ENCODE measurements at places on chromosomes 16 and 17.

DNA sequence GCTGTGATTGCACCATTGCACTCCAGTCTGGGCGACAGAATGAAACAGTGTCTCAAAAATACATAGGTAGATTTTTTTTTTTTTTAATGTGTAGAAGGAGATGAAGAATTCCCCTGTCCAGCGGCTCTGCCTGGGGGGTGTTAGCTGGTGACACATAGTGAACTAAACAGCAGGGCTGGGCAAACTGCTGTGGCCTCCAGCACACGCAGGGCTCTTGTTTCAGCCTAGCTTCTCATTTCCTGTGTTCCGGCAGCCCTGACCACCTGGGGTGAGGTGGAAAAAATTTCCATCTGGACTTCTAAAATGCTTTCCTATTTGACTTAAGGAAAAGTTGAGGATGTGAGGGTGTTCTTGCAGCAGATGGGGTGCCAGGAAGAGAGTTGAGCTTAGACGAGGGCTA, 33.3 kb upstream of the RGS9 start:
- no peak for DNase-seq

DNA sequence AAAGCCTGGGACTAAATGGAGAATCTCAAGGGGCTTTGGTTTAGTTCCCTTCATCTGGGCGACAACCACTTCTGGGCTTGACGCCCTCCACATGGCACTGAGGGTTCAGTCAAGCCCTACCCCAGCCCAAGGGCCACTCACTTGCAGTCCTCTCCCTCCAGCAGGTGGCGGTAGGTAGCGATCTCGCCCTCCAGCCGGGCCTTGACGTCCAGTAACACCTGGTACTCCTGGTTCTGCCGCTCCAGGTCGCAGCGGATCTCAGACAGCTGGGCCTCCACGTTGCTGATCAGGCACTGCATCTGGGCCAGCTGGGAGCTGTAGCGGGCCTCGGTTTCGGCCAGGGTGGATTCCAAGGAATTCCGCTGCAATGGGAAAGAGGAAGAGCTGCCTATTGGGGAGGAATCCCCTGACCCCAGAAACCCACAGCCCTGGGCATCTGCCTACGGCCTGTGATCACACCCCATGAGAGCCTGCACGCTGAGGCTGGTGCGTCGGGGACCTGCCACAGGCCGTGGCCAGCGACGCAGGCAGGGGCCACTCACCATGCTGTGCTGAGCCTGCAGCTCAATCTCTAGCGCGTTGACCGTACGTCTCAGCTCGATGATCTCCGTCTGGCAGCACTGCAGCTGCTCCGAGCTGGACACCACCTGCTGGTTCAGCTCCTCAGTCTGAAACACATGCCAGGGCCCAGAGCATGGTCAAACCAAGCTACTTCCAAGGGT, 2.7 kb downstream of the KRT36 start:
- DNase-seq = no peak

DNA sequence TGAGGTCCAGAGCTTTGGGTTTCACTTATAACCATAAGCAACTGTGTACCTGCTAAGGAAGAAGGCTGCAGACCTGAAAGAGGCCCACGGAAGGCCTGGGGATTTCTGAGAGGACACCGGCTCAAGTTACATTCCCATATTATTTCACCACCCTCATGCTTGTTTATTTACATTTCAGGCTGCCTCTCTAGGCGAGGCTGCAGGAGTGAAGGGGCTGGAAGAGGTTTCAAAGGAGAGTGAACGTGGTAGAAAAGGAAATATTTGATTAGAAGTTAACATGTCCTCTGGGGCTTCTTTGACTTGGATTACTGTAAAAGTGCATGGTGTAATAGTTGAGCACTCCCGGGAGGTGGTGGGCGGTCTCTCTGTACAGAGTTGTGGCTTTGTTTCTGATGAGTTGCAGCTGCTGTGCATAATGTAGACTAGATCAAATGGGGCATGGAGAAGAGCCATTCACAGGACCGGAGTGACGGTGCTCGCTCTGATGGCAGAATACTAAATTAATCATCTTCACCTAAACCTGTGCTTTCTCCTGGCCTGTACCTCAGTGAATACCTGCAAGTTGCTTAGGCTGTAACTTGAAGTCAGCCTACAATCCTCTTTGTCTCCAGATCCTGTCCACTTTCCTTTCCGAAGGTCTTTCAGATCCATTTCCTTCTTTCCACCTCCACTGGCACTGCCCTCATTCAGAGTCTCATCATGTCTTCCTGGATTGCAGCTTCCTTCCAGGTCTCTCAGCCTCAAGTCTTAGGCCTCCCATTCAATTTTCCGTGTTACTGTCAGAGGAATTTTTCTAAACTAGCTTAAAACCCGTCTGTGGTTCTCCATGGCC, 1.9 kb upstream of the CPD start:
- peak; percentile 92 for DNase-seq

DNA sequence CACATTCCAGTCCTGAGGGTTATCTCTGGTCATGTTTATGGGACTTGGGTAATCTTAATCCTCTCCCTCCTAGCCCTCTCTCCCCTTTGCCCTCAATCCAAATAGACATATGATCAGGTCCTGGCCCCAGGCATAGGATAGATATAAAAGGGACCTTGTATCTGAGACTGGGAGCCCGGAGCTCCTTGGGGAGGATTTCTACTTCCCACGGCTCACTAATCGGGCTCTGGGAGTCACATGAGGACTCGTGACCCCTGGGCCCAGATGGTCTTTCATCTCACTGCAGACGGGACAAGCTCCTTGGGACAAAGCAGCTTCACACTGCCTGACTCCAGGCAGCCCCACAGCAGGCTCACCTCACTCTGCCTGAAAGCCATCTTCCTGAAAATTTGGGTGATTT, 57.8 kb upstream of the LYRM9 start:
- no peak for DNase-seq

DNA sequence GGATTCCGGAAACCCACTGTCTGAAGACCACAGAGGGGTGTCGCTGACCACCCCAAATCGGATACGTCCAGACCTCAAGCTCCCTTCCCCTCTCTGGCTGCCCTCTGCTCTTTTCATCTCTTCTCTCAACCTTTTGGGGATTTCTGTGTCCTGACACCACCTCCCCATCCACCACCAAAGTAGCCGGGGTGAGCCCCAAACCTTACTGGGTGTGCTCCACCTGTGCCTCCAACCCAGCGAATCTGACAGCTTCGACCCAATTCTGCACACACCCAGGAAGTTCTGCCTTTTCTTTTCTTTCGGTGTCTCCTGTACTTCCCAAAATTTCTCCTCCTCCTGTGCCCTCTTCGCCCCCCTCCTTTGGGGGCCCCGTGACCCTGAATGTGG, 534 bp downstream of the KCTD11 start:
- DNase-seq = no peak

GRCh38 chr17:50194140-50194933, 7.1 kb downstream of the COL1A1 start:
- DNase-seq = no peak

- DNase-seq = no peak
Measured at GRCh38 chr16:86129541-86129940, 230.6 kb downstream of the IRF8 start.

DNA sequence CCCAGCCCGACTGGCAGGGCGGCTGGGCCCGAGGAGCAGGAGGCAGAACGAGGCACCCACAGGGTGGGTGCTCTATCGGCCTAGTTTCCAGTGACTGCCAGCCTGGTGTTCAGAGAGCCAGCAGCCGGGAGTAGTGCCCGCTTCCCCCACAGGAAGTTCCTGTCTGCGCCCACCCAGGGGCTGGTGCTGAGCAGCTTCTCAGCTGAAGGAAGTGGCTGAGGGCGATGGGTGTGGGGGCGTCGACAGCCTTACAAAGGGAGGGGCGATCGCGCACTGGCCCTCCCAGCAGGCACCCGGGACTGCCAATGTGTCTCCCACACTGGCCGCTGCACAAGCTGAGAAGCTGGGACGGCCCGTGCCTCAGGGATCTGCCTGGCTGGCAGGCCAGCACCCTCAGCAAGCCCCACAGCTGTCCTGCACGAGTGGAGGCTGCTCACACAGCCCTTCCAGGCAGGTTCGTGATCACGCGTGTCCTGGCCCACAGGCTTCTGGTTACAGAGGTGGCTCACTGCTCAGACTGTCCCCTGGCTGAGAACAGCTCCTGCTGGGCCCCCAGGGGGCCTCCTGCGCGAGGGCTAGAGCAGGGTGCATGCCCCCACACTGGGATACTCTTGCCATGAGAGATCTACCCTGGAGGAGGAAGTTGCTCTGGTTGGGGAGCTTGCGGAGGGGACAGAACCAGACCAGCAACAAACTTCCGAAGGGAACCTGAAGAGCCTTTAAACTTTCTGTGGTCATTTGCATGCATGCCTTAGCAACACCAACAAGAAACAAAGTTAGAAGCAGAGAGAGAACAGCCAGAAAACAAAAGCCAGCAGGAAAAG, 2.5 kb downstream of the RNF166 start:
- DNase-seq = no peak

DNA sequence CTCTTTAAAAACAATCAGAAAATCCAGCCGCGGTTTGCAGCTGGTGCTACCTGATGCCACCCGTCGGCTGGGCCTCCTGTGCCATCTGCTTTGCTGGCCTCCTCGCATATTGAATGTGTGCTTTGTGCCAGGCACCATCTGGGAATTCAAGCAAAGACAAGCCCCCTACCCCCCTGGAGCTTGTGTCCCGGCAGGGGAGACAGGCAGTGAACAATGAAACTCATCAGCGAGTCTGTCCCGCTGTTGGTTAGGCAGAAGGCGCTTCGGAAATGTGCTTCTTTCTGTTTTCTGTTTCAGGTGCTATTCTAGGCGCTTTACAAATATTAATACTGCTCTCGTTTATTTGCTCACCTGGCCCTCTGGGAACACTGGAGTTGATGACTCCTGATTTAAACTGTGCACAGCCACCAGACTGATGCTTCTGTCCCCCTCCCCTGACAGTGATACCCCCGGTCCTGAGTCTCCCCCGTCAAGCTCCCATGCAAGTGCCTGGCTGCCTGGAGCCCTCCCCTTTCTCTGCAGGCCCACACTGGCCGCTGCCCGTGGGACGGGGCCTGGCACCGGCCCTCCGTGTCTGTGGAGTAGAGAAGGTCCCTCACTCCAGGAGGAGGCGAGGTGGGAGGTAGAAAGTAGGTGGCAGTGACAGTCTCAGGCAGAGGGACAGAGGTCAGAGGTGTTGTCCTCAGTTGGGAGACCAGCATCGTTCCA, 126.1 kb upstream of the PLCG2 start:
- no peak for DNase-seq

- no peak for DNase-seq
Measured at GRCh38 chr17:78784352-78784751, 2.3 kb upstream of the CYTH1 start.

DNA sequence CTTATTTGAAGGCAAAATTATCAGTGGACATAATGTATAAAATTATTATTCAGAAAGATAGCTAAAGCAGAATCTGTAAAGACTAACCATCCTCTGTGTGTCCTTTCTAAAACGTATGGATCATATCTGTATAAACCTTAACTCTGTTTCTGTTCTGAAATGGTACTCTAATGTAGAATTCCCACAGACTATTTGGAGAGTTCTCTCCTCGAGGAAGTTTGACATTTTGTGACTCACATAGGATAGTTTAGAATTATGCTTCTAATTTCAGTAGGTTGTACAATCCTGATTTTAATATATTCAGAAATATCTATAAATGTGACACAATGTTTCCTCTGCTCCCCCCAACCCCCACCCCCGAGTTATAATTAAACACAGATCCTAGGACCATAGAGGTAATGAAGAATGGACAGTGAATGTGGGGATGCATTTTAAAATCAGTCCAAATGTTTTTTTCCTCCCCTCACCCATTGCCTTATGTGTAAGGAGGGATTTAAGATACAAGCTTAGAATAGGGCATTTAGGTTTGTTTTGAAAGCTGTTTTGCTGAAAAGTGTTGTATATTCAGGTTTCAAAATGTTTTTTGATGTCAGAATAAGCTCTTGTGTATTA, 66.8 kb downstream of the BCAS3 start:
- DNase-seq = no peak

DNA sequence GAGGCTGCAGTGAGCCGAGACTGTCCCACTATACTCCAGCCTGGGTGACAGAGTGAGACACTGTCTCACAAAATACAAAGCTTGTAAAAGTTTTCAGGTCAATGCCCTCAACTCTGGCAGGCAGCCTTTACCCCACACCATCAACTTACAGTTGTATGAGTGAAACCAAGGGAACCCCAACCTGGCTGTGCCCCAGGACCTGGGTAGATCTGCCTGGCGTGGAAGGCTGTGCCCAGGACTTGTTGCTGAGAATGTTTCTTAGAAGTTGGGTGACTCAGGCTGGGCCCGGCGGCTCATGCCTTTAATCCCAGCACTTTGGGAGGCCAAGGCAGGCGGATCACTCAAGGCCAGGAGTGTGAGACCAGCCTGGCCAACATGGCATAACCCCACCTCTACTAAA, 7.8 kb downstream of the CES3 start:
- no peak for DNase-seq

DNA sequence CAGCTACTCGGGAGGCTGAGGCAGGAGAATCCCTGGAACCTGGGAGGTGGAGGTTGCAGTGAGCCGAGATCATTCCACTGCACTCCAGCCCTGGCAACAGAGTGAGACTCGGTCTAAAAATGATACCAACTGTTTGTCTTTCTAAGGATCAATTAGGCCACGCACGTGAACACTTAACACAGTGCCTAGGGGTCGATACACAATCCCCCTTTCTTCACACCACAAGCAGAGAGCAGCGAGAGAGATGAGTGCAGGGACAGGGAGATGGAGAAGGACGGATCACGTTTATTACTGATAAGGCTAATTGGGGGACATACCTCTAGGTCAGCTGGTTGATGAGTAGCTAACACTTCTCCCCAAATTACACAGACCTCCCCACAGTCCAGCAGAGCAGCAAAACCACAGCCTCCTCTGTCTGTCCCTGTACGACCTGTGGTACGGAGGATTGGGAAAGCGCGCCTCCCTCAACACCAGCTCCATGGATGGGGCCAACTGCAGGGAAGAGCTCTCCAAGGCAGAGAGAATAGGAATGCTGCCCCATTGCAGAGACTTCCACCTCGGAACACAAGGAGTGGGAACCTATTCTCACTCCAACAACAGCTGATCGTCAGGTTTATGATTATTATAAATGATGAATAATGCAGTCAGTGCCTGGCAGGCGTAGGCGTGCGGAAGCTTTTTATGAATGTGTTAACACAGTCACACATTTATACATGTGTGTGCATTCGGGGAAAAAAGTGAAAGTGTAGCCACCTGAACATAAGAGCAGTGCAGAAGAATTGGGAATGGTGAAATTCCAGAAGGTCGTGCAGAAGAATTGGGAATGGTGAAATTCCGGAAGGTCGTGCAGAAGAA, 155.1 kb downstream of the C16orf95 start:
- no peak for DNase-seq

DNA sequence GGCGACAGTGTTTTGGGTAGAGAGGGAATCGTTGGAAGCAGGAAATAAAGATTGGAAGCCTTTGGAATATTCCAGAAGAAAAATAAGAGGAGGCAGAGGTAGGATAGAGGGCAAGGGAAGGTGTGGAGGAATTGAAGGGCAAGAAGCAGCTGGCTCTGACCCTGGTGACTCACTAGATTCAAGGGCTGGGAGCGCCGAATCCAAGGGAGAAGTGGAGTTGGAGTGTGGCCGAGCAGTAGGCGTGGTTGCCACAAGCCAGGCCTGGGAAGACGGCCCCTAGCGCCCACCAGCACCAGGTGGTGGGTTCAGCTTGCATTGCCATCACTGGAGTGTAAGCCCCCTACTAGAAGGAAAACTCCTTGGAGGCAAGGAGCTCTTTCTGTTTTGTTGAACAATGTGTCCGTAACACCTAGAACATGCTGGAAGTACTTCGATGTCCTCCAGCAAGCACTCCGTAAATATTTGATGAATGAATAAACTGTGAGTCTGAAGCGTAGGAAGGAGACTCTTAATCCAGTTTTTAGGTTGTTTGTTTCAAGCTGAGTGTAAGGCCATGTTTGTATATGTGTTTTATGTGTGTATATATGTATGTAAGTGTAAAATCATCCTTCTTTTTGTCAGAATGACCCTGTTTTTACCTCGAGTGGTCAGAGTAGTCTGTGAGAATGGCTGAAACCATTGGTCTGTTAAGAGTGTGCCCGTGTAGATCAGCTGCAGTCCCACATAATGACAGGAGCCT, 139.5 kb downstream of the CMIP start:
- no peak for DNase-seq

Measured in NCI-H187 (cell line).